ENCODE measurements at places on chromosomes 13 and 19.

DNA sequence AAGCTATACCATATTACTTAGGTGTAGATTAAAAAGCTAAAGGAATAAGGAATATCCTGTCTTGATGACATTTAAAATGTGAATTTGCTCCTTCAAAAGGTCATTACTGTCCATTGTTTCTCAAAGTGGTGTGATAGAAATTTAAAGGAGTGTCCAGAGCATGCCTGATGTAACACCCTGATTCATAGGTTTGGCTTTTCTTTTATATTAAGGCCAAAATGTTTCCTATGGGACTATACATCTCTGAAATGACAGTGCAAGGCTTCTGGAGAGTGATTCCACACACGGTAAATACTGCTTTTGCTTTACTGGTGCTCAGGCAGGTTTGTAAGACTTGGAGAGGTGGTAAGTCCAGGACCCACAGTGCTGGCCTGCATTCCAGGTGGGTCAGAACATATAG lies 289.9 kb downstream of the RFC3 start:
- no peak for DNase-seq

DNA sequence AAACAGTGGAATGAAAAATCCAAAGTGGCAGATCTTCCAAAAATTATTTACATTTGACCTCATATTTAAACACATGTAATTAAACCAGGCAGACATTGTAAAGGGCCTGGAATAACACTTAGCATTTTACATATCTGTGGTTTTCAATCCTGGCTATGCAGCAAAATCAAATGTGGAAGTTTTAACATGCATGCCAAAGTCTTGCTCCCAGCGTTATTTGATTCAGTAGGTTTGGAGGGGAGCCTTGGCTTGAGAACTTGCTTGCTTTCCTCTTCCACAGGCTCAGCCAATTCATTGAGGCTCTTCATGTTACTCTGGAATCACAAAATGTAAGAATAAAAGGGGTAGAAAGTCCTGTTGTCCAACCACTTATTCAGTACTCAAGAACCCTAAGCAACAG lies 42.5 kb upstream of the INTS6 start:
- DNase-seq: no peak

- no peak for DNase-seq
Measured at GRCh38 chr13:40983725-40984667, 35.1 kb downstream of the ELF1 start.

DNA sequence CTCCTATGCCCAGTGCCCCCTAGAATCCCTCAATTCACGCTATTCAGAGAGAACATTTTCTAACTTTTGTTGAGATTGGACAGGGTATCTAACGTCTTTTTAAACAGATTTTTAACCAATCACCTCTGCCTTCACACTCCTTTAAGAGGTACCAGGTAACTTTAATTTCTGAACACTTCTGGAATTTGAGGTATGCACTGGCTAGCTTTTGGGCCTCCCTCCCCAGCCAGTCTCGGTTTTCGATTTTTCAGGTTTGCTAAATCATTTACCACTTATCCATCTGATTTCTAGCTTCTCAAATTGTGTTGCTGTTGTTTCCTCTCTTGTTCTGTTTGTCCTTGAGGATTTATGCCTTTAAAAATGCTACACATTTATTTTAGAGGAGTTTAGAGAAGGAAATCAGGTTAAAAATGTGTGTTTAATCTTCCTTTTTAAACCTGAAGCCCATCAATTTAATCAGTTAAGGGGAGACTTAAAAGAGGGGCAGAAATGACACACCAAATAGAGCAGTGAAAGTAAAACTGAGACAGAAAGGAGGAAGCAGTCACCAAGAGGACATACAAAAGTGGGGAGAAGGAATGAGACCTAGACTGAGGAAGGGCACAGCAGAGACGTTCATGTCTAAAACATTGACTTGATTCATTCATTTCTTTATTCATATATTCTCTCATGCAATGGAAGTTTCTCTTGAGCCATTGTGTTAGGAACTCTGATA lies 139.6 kb upstream of the HTR2A start:
- no peak for DNase-seq

GRCh38 chr19:45068041-45068440 lies 8.2 kb downstream of the ZNF296 start:
- DNase-seq: no peak

GRCh38 chr13:74114641-74115040 lies 19.6 kb downstream of the KLF12 start:
- no peak for DNase-seq
